ENCODE measurements at places on chromosomes 13 and 19.

DNA sequence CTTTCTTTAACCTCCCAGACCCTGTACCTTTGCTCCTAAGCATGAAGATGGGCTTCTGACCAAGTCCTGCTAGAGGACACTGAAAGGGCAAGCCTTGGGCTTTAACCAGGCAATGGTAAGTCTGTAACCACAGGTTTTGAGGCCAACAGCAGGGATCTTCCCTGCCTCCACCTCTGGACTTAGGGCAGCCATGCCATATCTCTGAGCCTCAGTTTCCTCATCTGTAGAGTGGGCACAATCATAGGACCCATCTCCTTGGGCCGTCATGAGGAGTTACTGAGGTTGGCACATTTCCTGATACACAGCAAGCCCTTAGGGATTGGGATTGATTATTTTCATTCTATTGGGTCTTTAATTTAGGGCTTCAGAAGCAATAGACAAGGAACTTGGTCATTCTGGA, 14.7 kb downstream of the KLK1 start:
- no peak for DNase-seq

GRCh38 chr19:33193269-33193864, 763 bp upstream of the LRP3 start:
- DNase-seq, result no peak

DNA sequence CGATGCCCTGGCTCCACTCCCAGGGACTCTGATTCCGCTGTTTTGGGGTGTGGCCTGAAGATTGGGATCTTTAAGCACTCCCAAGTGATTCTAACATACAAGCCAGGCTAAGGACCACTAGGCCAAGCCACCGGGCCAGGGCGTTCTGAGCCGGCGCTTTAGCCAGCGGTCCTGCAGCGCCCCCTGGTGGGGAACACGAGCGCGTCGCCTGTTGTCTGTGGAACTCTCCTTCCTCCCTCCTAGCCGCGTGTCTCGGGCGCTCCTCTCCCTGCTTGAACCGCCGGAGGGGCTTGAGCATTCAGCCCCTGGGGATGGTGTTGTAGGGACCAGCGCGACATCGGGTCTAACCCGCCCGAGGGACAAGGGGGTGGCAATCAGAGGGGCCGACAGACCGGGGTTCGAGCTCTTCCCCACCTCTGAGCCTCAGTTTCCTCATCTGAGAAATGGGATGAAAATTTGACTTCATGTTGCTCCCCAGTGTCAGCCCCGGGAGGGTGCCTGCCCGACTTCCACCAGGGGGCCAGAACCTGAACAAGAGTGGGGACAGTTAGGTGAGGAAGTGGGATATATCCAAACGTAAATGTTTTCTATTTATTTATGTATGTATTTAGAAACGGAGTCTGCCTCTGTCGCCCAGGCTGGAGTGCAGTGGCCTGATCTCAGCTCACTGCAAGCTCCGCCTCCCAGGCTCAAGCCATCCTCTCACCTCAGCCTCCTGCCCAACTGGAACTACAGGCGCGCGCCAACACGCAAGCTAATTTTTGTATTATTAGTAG, 18.0 kb upstream of the PNMA8B start:
- DNase-seq, result no peak

- DNase-seq, result no peak
Observed at GRCh38 chr19:46031781-46032596, 8.8 kb downstream of the IGFL4 start.

GRCh38 chr19:28330831-28331230, 882.1 kb downstream of the UQCRFS1 start:
- no peak for DNase-seq

GRCh38 chr13:39777527-39778061, 122.1 kb downstream of the COG6 start:
- DNase-seq, result no peak

DNA sequence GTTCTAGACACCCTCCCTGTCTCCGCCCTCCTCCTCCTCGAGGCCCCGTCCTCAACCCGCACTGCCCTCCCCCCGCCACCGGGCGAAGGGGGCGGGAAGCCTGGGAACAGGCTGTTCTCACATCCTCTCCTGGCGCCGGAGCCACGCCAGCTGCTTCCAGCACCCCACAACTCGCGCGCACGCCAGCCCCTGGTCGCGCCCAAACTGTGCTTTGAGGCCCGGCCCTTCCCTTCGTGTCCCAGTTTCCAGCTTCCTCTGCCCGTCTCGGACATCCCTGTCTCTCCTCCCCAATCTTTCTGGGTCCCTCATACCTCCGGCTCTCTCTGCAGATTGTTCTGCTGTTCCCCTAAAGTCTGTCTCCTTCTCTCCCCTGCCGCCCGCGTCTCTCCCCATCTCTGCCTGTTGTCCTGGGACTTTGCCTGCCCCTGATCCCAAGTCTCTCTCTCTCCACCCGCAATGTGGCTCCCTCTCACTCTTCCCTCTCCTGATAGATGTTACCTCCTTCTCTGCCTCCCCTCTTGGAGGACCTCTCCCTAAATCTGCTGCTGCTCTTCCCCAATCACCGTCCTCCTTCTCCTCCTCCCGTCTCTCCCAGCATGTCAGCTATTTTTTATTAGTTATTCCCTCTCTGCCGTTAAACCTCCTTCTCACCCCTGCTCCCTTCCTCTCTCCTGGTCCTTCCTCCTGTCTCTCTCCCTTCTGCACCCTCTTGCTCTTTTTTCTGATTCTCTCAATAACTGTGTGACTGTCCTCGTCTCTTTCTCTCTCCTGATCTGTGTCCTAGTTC, 14.2 kb downstream of the DPF1 start:
- no peak for DNase-seq

DNA sequence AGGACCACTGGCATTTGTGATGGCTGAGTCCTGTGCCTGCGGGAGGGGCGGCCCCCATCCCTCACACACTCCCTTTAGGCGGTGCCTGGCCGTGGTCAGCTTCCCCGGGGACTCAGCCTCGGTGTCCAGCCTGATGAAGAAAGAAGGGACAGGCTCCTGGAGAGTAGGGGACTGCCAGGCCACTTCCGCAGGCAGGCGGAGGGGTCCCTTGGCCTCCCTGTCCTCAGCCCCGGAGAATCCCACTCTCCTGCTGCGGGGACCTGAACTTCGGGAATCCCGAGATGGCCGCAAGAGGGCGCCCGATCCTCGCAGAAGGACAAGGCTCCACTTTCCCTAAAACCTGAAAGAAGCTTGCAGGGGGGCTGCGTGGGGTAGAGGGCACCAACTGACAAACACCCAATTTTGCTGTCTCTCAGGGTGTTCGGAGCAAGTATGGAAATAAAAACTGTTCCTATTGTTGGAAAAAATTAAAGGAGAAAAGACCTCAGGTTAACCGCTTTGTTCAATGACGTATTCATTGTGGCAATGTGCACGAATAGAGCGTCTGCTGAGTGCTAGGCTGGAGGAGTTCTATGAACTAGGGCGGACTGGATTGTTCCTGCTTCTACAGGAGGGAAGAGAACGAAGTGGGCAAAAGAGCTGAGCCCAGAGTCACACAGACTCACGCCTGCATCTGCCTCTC, 297.3 kb downstream of the ZNF536 start:
- no peak for DNase-seq

DNA sequence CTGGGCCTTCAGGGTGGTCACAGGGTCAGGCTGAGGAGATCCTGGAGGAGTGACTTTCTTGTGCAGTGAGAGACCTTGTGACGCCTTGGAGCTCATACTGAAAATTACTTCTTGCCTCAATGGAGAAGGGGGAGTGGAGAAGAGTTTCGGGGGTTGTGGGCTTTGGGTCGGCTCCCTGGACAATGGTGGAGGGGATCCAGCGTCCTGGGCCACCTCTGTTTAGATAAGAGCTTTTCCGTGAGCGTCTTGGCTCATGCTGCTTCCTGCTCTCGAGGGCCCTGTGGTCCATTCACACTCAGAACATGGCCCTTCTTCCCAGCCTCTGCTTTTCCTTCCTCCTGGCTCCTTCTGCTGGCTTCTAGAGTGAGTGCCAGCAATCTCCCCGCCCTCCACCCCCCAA, 81.9 kb downstream of the FLT1 start:
- no peak for DNase-seq

DNA sequence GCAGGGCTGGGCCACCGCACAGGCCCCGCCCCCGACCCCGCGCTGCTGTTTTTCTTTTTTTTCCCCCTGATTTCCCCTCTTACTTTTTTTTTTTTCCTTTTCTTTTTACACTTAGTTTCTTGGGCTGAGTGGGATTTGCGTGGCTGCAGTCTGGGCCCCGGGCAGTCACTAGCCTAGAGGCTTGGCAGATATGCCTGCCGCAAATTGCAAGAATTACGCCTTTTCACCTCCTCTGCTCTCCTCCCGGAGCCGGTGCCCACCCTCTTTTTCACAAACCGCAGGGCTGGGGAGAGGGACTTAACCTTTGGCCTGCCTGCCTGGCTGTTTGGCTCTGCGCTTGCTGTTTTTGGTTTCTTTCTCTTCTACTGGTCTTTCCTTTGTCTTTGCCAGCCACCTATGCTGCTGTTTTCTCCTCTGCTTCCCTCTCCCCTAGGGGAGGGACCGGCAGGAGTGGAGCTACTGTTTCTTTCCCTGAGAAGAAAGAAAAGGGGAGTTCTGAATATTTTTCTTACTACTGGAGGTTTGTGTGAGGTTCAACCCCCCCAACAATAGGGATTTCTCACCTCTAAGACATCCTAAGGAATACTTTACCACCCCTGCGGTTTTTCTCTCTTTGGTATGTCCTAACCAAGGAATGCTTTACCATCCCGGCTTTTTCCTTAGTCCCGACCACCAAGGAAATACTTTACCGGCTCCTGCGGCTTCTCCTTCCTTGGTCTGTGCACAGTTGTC, 11.0 kb downstream of the ZNF552 start:
- peak; percentile 81 for DNase-seq

- DNase-seq, result no peak
Observed at GRCh38 chr13:49512578-49512977, 16.8 kb downstream of the PHF11 start.

DNA sequence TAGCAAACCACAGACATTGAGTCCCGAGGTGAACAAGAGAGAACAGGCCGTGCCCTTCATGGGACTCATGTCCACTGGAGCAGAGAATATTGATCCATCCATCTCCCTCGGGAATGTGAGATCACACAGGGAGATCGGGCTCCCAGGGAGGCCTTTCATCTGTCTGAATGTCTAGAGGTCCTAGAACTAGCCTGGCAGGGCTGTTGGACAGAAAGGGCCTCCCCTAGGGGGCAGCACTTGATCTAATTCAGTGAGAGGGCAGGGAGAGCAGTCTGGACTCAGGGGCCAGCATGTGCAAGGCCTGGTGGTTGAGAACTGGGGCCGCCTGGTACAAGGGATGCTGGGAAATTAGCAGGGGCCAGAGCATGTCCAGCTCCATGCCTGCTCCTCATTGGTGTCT, 4.3 kb downstream of the RUVBL2 start:
- no peak for DNase-seq

GRCh38 chr19:17184371-17184841, 30.8 kb upstream of the USE1 start:
- no peak for DNase-seq

DNA sequence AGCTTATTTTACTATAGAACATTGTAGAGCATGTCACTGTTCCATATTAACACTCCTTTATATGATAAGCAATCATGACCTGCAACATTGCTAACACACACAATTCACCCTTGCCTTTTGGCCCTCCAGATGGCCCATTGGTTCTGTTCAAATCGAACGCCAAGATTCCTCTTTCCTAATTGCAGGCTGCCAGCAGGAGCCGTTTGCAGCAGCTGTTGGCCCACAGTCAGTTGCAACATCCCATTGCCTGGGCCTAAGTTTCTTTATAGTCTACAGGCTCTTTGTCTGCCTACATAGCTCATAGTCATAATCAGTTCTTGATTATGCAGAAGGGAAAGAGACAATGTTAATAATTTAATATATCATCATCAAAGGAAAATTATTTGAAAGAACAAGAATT, 37.6 kb downstream of the KCTD12 start:
- no peak for DNase-seq

GRCh38 chr13:34862716-34863115, 79.4 kb upstream of the NBEA start:
- no peak for DNase-seq

DNA sequence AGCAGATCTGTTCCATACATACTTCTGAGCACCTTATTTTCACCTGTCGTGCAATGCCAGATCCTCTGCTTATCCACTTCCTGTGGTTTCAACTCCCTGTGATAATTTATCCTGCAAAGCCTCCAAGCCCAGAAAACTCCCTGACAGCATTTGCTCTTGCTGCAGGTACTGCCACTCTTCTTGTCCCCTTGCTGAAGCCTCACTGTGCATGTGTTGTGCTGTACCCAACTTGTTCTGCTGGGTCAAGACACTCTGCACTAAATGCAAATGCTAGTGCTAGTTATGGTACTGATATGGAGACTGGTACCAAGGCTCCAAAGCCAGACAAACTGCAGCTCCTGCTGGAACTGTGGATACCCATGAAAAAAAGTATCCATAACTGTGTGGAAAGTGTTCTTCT, 315.4 kb upstream of the MIR17HG start:
- no peak for DNase-seq

- no peak for DNase-seq
Observed at GRCh38 chr19:18338541-18338940, 1.9 kb upstream of the PGPEP1 start.

GRCh38 chr19:21698215-21698614, 69.2 kb downstream of the ZNF100 start:
- no peak for DNase-seq

DNA sequence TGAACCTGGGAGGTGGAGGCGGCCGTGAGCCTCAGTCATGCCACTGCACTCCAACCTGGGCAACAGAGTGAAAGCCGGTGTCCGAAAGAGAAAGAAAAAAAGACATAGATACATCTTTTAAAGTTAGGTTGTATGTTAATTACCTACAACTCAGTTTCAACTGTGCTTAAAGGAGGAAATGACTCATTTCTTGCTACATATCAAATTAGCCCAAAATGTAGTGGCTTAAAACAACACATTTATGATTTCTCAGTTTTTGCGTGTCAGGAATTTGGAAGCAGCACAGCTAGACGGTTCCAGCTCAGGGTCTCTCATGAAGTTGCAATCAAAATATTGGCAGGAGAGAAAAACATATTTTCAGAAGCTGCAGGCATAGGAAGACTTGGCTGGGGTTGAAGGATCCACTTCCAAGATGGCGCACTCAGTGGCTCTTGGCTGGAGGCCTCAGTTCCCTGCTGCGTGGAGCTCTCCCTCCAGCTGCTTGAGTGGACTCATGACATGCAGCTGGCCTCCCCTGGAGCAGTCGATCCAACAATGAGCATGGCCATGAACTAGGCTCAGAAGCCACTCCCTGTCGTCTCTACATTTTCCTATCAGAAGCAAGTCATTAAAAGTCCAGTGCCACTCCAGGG, 7.1 kb downstream of the LDLR start:
- no peak for DNase-seq

All from iPS DF 19.7 (cell line).